RPMI7951 (cell line): ENCODE measurements at places on chromosomes 6 and 20. TPM values are rescaled to one million over a fixed set of nuclear protein-coding genes. Genes with fewer than 3 reads are reported as not detected.
A peak's percentile ranks its signal among the peaks of the same experiment; 100 is the strongest.

DNA sequence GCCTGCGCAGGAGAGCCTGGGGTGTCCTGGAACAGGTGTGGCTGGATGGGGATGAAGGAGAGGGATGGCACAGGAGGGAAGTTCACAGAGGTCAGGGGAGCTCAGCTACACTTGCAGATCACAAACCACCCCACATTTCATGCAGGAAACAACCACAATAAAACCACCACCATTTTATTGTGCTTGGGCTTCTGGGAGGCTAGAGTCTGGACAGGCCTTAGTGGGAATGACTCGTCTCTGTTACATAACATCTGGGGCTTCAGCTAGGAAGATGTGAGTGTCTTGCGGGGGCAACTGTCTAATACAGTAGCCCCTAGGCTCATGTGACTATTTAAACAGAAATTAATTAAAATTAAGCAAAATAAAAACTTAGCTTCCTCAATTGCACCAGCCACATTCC, 33.4 kb downstream of the SNX5 start:
- DNase-seq: peak; percentile 63

GRCh38 chr20:13099676-13100075, 90.9 kb downstream of the SPTLC3 start:
- no peak for DNase-seq

DNA sequence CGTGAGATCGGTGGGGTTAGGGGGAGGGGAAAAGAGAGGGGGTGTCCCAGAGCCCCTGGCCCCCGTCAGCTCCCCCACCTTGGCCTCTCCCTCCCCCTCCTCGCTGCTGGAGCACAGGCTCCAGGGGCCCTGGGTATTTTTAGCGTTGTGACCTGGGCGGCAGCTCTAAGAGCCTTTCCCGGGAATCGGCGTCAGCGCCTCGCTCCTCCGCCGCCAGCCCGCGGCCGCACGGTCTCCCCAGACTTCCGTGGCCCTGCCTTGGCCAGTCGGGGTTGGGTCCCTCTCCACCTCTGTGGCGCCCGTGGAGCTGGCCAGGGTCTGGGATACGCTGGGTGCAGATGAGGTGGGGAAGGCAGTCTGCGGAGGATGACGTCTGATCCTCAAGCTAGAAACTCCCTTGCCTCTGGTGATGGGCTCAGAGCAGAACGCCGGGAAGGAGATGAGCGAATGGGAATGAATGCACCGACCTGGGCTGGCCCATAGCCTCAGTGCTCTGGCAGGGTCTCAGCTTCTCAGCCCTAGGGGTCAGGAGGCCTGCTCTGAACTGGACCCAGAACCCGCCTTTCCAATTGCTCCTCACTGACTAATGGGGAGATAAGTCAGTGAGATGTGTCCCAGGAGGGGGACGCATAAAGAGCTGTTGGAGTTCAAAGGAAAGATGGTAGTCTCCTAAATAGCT, 883 bp upstream of the DBNDD2 start:
- DNase-seq: no peak

GRCh38 chr20:4087923-4088322, 72.6 kb upstream of the RNF24 start:
- peak; percentile 74 for DNase-seq

The RBPJL gene
- not detected in 2 replicates for total RNA-seq

The SIRPD gene
- total RNA-seq: 0.36 and 0.68 TPM in 2 replicates

The CDH4 gene
- total RNA-seq: 0.12 and 0.29 TPM in 2 replicates

The C6orf58 gene
- total RNA-seq: not detected in 2 replicates
